ENCODE measurements at places on chromosomes 3 and 15. TPM values are rescaled to one million over a fixed set of nuclear protein-coding genes. Genes with fewer than 3 reads are reported as not detected.
A peak's percentile ranks its signal among the peaks of the same experiment; 100 is the strongest.

FOXB1 gene
- total RNA-seq, result 0.22 TPM

CAND2 gene
- total RNA-seq, result 1.6 TPM

CYP19A1 gene
- total RNA-seq, result 1.1 TPM

EPB42 gene
- total RNA-seq, result not detected

DNA sequence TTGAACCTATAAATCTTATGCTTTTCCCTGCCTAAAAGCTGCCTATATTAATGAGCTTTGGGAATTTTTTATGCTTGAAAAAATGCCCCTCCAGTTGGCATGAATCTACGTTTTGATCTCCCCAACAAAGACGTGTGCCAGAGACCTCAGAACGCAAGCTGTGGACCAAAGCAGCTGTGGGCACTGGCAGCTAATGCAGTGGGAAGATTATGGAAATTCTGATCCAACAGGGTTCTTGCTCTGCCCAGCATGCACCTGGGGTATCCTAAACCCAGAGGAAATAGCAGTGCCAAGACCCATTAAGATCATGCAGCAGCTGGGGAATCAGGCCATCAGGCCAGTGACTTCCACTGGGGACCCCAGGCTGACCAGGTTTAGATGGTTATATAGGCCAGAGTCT is 423.0 kb downstream of the ZBBX start:
- no peak for DNase-seq

- no peak for DNase-seq
Observed at GRCh38 chr3:191740712-191741111, 279.7 kb downstream of the PYDC2 start.

GRCh38 chr15:98943601-98944151 is 63.9 kb downstream of the PGPEP1L start:
- DNase-seq, result no peak

DNA sequence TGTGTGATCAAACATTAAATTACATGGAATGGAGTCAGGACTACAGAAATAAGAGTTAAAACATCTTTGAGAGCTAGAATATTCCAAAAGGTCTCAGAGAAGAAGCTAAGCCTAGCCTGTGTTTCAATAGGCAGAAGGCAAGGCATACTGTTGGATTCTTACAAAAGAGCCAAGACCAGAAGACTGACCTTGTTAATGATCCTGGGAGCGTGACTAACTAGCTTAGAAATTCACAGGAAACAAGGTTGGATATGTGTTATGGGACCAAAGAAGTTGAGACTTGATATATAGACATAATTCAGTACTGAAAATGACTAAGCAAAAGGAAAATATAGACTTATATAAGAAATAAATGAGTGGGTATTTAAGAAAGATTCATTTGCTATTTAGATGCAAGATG is 50.1 kb downstream of the FEZF2 start:
- no peak for DNase-seq

DNA sequence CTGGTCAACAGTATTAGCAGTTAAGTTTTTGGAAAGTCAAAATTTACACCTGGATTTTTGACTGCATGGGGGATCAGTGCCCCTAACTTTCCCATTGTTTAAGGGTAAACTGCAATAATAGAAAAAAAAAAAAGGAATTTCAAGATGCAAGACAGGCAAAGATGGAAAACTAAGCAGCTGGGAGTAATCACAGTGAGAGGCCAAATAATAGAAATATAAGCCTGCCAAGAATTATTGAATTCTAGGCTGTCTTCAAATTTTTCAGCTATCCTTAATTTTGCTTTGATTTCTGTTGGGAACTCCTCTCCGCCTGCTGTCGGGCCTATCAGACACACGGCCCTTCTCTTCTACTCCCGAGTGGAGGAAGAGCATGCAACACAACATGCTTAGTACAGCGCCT is 215.5 kb upstream of the LMCD1 start:
- DNase-seq, result no peak

DNA sequence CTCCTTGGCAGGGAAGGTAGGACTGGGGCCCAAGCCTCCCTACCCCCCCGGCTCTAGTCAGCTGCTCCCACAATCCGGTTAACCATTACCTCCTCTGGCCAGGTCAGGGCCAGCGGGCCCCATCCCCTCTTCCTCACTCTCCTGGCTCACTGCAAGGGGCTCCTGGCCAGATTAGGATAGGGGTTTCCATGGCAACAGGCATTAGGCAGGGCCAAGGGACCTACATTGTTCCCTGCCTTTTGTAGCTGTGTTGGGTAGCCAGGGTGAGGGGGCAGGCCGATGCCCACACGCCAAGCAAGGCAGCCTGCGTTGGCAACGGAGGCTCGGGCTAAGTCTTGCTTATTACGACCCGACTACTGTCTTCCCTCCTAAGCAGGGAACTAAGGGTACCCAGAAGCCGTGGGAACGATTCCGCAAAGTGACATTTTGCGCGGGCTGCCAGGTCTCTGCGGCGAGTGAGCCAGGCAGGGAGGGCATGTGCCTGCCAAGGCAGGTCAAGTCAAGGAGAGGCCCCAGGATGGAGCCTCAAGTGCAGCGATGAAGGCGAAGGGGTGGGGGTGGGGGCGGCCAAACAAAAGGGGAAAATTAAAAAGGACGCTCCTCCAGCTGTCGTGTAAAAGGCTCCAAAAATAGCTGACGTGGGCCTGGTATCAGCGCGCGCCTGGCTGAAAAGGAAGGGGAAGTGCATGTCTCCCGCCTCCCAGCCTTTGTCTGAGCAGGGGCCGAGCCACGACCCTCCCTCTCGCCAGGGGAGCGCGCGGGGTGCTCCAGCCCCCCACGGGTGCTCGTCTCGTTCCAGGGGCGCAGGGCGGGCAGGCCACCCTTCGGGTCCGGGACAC is 919 bp downstream of the IDH2 start:
- peak; percentile 26 for DNase-seq

- DNase-seq, result no peak
Observed at GRCh38 chr15:35545316-35545823, 595 bp downstream of the DPH6 start.

- no peak for DNase-seq
Observed at GRCh38 chr3:63652066-63652725, at the start of gene SNTN. Gene SNTN (plus strand): TSS chr3:63652675. CDS start chr3:63652688, 13 bp downstream.

DNA sequence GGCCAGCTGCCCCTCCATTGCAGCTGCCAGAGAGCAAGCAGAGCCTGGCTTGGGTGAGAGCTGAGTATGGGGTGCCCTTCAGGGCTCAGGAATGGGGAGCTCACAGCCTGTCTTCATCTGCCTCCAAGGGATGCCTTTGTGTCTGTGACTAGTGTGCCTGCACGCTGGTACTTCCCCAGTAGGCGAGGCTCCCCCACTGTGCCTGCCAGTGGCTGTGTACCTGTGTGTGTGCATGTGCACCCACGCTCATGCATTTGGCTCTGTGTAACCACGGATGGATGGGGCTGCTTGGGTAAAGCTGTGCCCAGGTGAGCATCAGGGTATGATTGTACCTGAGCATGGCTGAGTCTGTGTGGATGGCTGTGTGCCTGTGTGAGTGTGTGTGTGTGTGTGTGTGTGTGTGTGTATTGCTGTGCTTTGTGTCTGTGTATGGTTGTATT is 2.3 kb upstream of the GRM2 start:
- no peak for DNase-seq

GRCh38 chr15:70579766-70580165 is 183.6 kb downstream of the UACA start:
- no peak for DNase-seq

- DNase-seq, result no peak
Observed at GRCh38 chr3:194554473-194555123, 67.8 kb upstream of the ATP13A3 start.

DNA sequence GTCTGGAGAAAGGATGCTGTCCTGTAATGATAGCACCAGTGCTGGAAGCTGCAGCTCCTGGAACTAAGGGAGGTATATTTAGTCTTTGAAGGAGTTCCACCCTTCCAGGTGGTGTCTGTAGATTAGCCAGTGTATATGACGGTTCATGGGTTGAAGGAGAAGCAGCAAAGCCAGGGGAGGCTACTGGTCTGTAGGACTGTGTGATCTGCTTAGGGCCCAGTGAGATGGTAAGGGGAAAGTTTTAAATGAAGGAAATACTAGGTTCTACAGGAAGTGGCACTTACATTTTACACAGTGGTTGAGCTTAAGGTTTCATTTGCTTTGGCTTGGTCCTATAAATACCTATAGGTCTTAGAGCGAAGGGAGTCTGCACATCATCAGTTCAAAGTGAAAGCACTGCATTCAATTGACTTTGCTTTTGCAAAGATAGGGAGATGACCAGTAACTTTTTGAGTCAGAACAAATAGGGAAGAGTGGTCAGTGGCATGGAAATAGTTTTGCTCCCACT is 5.6 kb downstream of the SLC25A38 start:
- no peak for DNase-seq

- DNase-seq, result no peak
Observed at GRCh38 chr15:60721707-60722106, 242.8 kb upstream of the ICE2 start.

Data from T-helper 17 cell (primary cell).